ENCODE measurements at places on chromosomes 5 and 9.

DNA sequence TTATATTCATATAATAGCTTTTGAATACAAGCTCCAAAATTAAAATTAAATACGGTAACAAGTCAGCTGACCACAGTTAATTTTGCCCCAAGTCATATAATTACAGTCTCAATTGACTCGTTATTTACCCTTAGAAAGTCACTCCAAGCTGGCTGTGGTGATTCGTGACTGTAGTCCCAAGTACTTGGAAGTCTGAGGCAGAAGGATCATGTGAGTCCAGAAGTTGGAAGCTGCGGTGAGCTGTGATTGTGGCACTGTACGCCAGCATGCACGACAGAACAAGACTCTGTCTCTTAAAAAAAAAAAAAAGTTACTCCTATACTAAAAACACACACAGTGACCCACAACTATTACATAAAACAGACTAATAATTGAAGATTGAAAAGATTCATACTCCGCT, 31.6 kb upstream of the DTWD2 start:
- DNase-seq: no peak

DNA sequence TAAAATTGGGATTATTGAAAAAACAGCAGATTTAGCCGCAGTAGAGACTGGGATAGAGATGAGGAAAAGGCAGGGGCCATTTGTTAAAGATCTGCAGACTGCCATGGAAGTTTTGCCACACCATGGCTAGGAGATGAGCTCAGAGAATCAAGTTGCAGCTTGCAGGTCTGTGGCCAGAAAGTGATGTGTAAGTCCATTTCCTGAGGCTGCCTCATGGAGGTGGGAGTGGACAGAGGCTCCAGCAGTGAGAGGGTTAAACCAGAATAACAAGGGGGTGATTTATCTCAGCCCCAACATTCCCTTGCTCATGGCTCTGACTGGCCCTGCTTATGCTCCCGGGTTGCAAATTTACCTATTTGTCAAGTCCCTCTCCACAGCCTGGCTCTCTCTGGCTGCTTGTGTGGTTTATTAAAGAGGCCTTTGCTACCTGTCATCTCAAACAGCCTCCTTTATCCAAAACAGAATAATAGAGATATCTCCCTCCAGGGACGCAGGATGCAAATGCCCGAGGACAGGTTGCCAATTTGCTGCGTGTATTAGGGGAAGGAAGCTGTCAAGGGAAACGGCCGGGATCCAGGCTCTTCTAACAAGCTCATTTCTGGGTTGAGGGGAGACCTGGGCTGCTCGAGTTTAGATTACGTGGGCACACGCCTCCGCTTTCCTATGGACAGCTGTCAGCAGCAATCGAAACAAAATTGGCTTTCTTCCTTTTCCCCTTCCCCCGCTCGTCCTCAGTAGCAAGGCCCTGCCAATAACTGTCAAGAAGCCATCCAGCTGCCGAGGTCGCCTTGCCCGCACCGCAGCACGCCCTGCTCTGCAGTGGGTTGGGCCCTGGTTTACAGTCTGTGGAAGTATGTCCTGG, 72.8 kb upstream of the PITX1 start:
- DNase-seq: no peak

- DNase-seq: no peak
Measured at GRCh38 chr5:88854769-88855168, 28.2 kb downstream of the MEF2C start.

- no peak for DNase-seq
Measured at GRCh38 chr9:76984486-76984885, 35.0 kb upstream of the FOXB2 start.

- DNase-seq: no peak
Measured at GRCh38 chr9:95773053-95773418, 102.5 kb upstream of the ERCC6L2 start.

- no peak for DNase-seq
Measured at GRCh38 chr5:98442448-98442847, 331.0 kb upstream of the RGMB start.

DNA sequence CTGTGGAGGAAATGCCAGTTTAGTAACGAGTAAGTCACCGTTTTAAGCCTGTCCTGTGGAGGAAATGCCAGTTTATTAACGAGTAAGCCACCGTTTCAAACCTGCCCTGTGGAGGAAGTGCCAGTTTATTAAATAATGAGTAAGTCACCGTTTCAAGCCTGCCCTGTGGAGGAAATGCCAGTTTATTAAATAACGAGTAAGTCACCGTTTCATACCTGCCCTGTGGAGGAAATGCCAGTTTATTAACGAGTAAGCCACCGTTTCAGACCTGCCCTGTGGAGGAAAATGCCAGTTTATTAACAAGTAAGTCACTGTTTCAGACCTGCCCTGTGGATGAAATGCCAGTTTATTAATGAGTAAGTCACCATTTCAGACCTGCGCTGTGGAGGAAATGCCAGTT, 18.9 kb upstream of the PDCD6 start:
- DNase-seq: no peak

GRCh38 chr9:124263800-124264426, 6.2 kb downstream of the NEK6 start:
- no peak for DNase-seq

DNA sequence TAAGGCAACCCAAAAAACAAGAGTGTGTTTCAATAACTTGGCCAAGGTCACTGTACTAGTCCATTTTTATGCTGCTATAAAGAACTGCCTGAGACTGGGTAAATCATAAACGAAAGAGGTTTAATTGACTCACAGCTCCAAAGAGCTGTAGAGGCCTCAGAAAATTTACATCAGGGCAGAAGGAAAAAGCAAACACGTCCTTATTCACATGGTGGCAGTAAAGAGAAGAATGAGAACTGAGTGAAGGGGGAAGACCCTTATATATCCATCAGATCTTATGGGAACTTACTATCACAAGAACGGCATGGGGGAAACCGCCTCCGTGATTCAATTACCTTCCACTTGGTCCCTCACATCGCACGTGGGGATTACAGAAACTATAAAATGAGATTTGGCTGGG, 64.3 kb upstream of the CAMK4 start:
- DNase-seq: no peak

DNA sequence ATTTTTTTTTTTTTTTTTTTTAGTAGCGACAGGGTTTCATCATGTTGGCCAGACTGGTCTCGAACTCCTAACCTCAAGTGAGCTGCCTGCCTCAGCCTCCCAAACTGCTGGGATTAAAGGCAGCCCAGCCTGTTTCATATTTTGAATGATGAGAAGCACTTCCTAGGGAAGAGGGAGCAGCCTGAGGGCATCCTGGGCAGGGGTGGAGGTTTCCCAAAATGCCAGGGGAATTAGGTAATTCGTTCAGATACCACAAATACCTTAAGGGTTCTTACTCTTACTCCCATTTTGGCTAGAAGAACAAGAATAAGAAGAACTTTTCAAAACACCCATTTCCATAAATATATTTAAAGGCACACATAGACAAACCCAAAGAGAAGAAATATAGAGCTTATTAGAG, 29.5 kb upstream of the RAPGEF1 start:
- no peak for DNase-seq

DNA sequence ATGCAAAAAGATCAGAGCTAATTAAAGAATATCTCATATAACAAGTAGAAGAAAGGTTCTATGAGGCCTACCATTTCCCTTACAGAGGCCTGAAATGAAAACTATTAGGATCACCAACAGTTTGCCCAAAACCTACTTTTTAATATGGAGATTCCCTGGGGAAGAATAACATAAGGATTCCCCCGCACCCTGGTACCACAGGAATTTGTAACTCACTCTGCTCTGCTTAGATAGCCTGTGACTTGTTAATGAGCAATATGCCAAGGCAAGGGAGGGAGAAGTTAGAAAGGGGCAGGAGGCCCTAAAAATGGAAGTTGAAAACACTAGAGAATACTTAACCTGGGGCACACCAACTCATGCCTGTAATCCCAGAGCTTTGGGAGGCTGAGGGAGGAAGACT, 107.0 kb downstream of the CDH6 start:
- no peak for DNase-seq

DNA sequence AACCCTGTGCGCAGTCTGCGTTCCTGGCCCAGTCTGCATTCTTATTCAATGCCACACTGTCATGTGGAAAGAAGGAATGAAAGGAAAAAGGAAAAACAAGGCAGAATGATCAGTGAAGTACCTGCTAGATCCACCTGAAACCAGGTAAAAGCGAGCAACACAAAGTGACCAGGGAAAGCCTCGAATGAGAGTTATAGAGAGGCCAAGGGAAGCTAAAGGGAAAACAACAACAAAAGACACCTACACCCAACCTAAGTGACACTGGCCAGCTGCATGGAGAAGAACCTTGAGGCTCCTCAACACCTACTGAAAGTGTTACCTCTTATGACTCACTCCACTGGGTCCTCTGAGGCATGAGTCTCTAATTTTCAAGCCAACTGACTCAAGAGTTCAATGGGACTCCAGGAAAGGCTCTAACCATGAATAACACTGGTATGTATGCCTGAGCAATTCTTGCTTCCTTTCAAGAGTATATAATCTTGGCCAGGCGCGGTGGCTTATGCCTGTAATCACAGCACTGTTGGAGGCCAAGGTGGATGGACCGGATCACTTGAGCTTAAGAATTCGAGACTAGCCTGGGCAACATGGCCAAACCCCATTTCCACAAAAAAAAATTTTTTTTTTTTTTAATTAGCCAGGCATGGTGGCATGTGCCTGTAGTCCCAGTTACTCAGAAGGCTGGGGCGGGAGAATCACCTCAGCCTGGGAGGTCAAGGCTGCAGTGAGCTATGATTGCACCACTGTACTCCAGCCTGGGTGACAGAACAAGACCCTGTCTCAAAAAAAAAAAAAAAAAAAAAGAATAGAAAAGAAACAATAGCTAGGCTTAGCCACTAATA, 29.0 kb downstream of the MTMR12 start:
- no peak for DNase-seq

- DNase-seq: no peak
Measured at GRCh38 chr5:159182691-159183090, 26.7 kb downstream of the RNF145 start.

DNA sequence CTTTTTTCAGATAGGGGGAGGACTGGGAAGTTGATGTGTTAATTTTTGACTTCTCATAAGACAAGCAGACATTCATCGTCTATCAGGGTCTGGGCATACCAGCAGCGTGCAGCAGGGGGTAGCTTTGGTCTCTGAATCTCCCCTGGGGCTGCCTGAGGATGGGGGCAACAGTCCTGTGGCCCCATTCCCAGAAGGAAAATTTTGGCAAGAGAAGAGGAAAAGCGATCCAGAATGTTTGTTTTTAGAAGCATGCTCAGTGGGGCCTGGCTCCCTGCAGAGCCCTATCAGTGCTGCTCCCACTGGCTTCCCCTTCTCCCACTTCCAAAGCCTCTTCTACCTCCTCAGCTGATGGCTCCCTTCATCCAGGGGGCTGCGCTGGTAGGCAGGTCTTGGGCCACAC, 194.8 kb upstream of the IL12B start:
- DNase-seq: no peak

GRCh38 chr5:122673343-122673742, 101.5 kb upstream of the SNX2 start:
- DNase-seq: no peak

DNA sequence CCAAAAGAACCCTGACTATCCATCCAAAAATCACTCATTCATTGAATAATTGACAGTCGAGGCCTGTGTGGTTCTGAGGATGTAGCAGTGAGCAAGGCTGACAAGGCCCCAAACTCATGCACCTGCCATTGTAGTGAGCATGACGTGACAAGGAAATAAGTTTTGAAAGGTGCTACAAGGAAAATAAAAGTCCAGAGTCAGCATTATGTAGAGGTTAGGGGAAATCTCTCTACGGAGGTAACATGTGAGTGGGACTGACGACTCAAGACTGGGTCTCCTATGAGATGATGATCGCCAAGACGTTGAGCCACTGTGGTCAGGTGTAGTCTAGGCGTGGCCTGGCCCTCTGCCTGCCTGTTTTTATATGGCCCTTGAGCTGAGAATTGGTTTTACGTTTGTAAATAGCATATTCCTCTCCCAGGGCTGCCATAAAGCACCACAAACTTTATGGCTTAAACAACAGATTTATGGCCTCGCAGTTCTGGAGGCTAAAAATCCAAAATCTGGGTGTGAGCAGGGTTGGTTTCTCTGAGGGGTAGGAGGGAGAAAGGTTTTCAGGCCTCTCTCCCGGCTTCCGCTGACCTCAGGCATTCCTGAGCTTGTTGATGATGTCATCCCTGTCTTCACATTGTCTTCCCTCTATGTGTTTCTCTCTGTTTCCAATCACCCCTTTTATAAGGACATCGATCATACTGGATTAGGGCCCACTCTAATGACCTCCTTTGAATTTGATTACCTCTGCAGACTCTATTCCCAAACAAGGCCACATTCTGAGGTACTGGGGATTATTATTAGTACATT, 206.4 kb upstream of the EGFLAM start:
- no peak for DNase-seq

GRCh38 chr9:12503606-12504122, 189.5 kb upstream of the TYRP1 start:
- no peak for DNase-seq

DNA sequence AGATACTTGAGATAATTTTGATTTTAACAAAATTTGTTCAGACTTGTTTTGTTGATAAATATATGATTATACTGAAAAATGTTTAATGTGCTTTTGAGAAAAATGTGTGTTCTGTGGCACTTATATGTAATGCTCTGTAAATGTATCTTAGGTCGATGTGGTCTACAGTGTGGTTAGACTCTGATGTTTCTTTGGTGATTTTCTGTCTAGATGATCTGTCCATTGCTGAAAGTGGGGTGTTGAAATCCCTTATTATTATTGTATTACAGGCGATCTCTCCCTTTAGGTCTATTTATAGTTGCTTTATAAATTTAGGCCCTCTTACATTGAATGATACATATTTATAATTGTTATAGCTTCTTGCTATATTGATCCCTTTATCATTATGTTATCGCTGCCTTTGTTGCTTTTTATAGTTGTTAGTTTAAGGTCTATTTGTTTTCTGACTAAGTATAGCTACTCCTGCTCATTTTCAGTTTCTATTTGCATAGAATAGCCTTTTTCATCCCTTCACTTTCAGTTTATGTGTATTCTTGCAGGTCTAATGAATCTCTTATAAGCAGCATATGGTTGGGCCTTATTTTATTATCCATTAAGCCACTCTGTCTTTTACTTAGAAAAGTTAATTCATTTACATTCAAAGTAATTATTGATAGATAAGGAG, 124.3 kb downstream of the MRPS30 start:
- no peak for DNase-seq

DNA sequence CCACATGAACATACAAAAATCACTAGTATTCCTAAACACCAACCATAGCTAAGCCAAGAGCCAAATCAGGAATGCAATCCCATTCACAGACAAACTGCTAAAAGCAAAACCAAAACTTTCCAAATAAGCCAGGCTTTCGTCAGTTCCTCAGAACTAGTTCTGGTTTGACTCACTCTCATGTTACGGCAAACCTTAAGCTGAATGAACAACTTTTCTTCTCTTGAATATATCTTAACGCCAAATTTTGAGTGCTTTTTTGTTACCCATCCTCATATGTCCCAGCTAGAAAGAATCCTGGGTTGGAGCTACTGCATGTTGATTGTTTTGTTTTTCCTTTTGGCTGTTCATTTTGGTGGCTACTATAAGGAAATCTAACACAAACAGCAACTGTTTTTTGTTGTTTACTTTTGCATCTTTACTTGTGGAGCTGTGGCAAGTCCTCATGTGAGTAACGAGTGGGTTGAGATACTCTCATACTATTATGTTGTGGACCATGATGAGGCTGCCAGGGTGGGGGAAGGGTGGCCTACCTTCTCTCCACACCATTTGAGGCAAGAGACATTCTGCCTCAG, at the start of gene PDCD1LG2:
Gene PDCD1LG2 (plus strand): TSS at position 172 of the 572 bp plus-strand sequence. CDS start 12,016 bp downstream, outside the sequence.
- peak; percentile 28 for DNase-seq

Data from stimulated activated CD4-positive, alpha-beta T cell treated with anti-CD3 and anti-CD28 coated beads, Interleukin-12 subunit alpha, Interleukin-12 subunit beta, amount 100 ng/mL, for 4 hours (primary cell).